Activated CD8-positive, alpha-beta memory T cell treated with anti-CD3 and anti-CD28 coated beads, Interleukin-2, amount 10 ng/mL, durations not matched to agents 7 days and 5 days (primary cell): ENCODE measurements at places on chromosomes 4 and X. TPM values are rescaled to one million over a fixed set of nuclear protein-coding genes. Genes with fewer than 3 reads are reported as not detected.

Gene LUZP4
- not detected for total RNA-seq

Gene XKRX
- not detected for total RNA-seq

DNA sequence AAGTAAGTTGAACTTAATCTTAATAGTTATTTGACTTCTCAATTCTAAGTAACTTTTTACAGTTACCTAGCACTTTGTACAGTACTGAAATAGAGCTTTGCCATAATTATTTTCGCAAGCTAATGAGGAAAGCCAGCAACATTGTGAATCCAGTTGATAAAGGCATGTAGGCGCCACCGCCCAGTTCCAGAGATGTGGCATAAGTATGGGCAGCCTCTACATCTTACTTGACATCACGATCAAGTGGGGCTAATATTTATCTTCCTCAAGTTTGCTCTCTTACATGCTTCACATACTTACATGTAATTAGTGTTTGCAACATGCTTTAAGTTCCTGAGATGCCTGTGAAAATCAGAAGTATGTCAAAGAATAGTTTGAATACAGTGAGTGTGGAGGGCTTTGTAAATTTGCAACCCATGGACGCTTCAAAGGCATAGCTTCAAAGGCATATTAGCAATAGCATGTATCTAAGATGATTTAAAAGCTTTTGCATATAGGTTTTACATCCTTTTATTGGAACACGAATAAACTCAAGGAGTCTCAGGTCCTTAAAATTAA, 34.9 kb upstream of the VCX3B start:
- no peak for DNase-seq

- no peak for DNase-seq
Observed at GRCh38 chr4:52019936-52020657, at the start of gene LRRC66. TSS of gene LRRC66 (minus strand) at chr4:52020363. CDS start at chr4:52017613, 2,750 bp downstream.

DNA sequence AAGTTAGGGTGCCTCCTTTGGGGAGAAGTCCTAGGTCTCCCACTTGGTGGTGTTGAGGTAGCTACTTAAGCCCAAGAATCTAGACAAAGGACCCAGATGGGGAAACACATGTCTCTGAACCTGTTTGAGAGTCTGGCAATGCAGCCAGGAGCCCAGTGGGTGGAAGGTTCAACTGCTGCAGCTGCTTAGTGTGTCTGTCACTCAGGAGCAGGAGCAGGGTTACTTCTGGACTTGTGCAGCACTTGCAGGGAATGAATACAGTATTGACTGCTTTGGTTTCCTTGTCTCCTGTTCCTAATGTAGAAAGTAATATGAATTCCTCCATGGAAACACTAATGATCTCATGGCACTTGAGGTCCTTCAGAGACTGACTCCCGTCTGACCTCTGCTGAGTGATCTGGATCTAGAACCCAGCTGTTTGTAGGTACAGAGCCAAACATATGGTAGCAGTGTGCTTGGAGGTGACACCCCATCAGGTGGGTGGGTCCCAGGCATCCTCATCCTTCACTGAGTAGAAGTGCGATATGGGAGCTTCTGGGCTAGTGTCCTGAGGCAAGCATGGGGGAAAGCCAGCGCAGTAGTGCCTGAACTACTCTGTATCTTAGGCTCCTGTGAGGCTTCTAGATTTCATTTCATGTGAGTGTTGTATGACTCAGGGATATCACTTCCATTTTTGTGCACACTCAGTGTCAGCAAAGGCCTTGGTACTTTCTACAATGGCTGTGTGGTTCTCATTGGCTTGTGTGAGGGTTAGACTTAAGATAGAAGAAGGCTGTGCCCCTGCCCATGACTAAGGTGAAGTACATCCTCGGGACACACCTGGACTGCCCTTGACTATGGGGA, 85.0 kb upstream of the WDR1 start:
- DNase-seq: no peak

- DNase-seq: no peak
Observed at GRCh38 chr4:152668338-152668964, 11.3 kb downstream of the TMEM154 start.
